GM13977 (cell line): ENCODE measurements at places on chromosomes 7 and 10.

GRCh38 chr7:155463114-155463811 is 5.3 kb downstream of the EN2 start:
- DNase-seq = no peak

- peak; percentile 69 for DNase-seq
Measured at GRCh38 chr7:156892081-156892800, 742 bp downstream of the LMBR1 start.

DNA sequence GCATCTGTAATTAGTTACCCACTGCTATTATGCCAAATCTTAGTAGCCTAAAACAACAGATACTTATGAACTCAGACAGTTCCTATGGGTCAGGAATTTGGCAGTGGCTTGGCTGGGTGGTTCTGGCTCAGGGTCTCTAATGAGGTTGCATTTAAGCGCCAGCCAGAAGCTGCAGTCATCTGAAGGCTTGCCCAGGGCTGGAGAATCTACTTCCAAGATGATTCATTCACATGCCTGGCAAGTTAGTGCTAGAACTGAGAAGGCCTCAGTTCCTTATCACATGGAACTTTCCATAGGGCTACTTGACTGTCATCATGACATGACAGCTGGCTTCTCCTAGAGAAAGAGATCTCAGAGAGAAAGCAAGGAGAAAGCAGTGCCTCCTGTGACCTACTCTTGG is 121.3 kb downstream of the AVL9 start:
- no peak for DNase-seq

GRCh38 chr10:70132098-70133029 is at the start of gene AIFM2:
Gene AIFM2, minus strand, starts transcription at chr10:70132825. Its CDS starts 8,741 bp downstream, at chr10:70124084.
- DNase-seq = peak; percentile 86

DNA sequence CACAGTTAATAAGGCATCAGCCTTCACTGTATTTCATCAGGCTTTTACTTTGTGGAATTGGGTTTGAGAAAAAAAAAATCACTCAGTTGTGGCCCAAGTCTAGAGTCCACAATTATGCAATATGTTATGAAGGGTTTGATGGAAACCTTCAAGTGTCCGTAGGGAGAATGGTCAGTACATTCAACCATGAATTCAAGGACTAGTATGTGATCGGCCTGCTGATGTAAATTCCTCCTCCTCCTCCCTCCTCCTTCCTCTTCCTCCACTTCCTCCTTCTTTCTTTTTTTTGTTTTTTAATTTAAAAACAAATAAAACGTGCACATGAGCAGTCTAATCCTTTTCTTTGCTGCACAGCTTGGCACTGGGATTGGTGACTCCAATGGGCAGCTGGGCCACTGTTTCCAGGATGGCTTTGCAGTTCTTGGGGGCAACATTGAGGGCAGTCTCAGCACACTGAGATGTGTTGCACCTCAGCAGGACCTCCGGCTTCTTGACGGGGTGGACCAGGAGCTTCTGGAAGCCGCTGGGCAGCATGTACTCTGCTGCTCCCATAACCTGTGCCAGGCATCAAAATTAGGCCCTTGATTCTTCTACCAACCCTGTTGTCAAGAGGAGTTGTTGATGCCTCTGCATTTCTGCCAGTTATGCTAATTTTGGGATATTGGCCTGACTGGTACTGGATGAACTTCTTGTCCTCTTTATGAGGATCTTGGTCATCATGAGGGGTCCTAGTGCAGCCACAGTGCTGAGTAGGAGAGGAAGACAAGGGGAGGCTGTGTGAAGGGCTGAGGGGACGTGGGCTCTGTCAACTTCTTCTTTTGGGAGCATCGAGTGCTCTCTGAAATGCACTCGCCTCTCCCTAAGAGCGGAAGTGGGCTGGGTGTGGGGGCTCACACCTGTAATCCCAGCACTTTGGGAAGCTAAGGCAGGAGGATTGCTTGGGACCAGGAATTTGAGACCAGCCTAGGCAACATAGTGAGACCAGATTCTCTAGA is 9.3 kb upstream of the IL2RA start:
- DNase-seq = no peak

DNA sequence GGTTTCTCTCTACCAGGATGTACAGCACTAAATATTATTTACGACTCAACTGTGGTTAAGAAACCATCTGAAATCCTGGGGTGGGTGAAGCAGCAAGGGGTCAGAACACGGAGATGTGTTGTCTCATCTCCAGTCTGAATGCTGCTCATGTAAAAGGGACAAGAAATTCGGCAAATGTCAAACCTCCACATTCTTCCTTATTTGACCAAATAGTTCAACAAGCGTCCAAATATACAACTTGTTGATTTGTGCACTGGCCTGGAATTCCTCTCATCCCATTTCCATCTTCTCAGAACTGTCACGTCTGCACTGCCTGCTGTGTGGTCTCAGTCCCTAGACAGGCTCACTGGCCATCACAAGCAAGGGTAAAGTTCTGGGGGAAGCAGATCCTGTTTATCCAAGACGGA is 520.0 kb downstream of the PARD3 start:
- DNase-seq = no peak

DNA sequence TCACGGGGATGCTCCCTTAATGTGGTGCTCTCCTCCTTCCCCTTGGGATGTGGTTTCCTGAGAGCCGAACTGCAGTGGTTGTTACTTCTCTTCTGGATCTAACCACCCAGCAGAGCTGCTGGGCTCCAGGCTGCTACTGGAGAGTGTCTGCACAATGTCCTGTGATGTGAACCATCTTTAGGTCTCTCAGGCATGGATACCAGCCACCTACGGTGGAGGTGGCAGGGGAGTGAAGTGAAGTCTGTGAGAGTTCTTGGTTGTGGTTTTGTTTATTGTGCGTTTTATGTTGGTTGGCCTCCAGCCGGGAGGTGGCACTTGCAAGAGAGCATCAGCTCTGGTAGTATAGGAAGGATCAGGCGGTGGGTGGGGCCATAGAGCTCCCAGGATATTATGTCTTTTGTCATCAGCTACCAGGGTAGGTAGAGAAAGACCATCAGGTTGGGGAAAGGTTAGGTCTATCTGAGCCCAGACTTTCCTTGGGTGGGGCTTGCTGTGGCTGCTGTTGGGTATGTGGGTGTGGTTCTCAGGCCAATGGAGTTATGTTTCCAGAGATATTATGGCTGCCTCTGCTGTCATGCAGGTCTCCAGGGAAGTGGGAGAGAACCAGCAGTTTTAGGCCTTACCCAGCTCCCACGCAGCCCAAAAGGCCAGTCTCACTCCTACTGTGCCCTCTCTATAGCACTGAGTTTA is 87.9 kb downstream of the KIF20B start:
- no peak for DNase-seq

- no peak for DNase-seq
Measured at GRCh38 chr10:3702569-3702968, 82.4 kb downstream of the KLF6 start.

GRCh38 chr7:105857009-105857952 is 19.1 kb downstream of the ATXN7L1 start:
- DNase-seq = no peak

- DNase-seq = no peak
Measured at GRCh38 chr7:27947586-27948278, 207.8 kb downstream of the TAX1BP1 start.

GRCh38 chr10:62727934-62728333 is 76.6 kb upstream of the ADO start:
- DNase-seq = no peak

DNA sequence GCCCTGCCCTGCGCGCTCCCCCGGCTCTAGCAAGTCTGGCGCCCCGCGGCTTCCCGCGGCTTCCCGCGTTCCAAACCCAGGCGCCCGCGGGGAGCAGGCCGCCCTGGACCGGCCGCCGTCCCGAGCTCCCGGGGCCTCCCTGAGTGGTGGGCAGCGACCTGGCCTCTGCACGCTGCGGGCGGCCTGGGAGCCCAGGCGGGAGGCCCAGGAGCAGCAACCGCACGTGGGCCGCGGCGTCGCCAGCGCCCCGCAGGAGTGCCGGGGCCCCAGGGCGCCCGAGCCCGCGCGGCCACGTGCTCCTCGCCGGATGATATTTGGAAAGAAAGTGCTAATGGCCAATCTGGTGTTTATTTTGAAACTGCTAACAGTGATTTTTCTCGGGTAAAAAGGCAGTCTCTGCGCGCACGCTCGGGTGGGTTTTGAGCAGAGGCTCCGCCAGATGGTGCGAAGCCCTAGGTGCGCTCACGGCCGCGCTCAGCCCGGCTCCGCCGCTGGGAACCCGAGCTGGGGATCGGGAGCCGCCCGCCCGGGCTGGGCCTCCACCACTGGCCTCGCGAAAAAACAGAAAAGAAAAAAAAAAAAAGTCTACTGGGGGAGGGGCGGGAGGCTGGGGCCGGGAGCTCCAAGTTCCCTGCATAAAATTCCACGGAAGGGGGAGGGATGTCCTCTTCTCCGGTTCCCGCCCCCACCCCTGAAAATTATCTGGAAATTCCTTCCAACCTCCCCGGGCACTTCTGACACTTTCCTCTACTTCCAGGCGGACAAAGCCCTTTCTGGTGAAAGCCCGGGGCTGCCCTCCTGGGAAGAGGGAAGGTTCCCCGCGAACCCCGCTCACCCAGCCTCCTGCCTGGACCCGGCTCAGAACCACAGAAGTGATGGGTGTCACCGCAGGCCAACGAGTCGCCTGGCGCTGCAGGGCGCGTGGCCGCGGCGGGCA is 4.3 kb downstream of the EBF3 start:
- DNase-seq = no peak

DNA sequence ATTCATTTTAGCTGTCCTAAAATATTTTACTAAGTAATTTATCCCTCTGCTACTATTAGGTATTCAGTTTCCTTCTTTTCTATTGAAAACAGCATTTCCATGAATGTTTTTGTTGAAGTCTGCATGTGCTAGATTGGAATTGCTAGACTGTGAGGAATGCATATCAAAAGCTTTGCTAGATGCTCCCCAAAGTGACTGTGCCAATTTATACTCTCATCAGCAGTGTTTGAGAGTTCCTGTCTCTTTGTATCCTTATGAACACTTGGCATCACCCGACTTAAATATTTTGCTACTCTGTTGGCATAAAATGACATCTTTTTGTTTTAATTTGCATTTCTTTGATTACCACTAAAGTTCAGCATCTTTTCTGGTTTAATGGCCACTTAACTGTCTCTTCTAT is 45.0 kb upstream of the PRR15 start:
- DNase-seq = no peak

DNA sequence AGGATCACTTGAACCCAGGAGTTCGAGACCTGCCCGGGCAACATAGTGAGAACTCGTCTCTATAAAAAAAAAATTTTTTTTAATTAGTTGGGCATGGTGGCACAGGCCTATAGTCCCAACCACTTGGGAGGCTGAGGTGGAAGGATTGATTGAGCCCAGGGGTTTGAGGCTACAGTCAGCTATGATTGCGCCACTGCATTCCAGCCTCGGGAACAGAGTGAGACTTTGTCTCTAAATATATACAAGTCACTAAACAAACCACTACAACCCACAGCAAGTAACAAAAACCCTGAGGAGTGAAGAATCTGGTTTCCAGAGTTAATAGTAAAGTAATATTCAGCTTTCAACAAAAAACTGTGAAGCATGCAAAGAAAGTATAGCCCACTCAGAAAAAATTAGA is 32.7 kb upstream of the HHEX start:
- DNase-seq = no peak

- no peak for DNase-seq
Measured at GRCh38 chr10:47133871-47134570, 166.0 kb upstream of the GDF10 start.

DNA sequence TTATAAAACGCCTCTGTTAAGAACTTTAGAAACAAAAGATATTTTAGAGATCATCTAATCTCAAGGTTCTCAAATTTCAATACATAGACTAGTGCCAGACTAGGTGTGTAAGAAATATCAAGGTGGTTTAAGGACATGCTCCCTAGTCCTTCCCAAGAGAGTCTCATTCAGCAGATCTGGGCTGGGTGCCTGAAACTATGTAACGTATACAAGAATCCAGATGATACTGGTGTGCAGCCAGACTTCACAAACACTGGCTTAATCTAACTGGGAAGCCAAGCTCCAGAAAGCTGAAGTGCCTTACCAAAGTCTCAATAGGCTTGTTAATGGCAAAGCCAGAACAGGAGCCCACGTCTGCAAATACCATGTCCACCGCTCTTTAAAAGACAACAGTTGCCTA is 105.0 kb upstream of the AMPH start:
- DNase-seq = no peak

- no peak for DNase-seq
Measured at GRCh38 chr7:153090209-153090608, 330.7 kb downstream of the ACTR3B start.

GRCh38 chr10:6980353-6980752 is 400.3 kb upstream of the PRKCQ start:
- DNase-seq = no peak

DNA sequence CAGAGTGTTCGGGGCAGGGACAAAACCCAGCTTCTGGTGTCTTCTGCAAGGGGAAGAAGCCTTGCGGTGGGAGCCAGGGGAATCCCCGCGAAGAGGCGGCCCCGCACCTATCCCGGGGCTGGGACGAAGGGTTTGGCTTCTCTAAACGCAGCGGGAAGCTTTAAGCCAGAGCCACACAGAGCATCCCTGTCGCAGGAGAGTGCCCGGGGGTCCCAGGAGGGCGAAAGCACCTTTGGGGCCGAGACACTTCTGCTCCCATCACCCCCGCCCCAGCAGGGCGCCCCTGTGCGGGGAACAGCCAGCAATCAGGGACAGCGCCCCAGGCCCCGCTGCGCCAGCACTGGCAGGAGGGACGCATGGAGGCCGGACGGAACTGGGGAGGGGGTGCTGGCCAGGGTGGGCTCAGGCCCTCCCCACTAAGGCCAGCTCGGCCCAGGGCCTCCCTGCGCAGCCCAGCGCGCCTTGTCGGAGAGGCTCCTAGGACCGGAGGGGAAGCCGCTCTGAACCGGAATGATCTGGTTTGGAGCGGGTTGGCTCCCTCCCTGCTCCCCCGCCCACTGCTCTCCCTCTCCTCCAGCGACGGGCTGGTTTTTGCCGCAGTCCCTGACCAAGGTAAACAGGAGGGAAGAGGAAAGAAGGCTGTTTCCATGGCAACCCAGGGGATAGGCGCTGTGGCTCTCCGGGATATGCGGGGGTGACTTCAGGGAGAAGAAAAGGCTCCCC is 63.9 kb downstream of the TMEM209 start:
- peak; percentile 66 for DNase-seq

DNA sequence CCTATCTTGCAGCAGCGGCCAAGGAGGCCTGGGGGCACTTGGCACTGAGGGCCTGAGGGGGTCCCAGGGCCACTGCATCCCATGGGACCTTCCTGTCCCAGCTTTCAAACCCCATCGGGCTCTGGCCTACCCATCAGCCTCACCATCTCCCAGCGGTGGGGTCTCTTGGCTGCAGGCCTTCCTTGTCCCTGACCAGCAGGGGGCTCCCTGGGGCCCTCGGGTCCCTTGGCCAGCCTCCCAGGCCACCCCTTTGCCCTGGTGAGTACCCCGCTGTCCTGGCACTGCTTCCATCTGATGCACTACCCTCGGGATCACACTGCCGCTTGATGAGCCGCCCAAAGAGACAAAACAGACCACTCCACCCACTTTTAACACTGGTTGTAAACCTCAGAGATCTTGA is 43.5 kb downstream of the YKT6 start:
- peak; percentile 81 for DNase-seq

- no peak for DNase-seq
Measured at GRCh38 chr7:155191137-155191536, 106.5 kb upstream of the INSIG1 start.

- no peak for DNase-seq
Measured at GRCh38 chr10:54496852-54497251, 304.2 kb downstream of the PCDH15 start.

GRCh38 chr10:14112056-14112455 is 218.7 kb downstream of the FRMD4A start:
- DNase-seq = no peak
